Amniotic stem cell (primary cell): ENCODE measurements at places on chromosomes 5 and 9.

DNA sequence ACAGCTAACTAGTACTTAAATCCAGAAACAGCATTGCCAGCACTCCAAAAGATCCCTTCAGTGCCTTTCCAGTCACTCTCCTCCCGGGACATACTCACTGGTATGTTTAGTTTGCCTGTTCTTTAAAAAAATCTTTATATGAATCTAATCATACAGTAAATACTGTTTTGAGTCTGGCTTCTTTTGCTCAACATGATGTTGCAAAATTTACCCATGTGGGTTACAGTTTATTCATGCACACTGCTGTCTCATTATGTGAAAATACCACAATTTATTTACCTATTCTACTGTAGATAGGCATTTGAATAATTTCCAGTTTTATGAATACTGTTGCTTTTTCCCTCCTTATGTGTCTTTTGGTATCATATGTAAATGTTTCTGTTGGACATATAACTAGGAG, 13.5 kb downstream of the NDFIP1 start:
- no peak for DNase-seq

GRCh38 chr5:158933494-158934318, 166.0 kb downstream of the EBF1 start:
- DNase-seq: no peak

DNA sequence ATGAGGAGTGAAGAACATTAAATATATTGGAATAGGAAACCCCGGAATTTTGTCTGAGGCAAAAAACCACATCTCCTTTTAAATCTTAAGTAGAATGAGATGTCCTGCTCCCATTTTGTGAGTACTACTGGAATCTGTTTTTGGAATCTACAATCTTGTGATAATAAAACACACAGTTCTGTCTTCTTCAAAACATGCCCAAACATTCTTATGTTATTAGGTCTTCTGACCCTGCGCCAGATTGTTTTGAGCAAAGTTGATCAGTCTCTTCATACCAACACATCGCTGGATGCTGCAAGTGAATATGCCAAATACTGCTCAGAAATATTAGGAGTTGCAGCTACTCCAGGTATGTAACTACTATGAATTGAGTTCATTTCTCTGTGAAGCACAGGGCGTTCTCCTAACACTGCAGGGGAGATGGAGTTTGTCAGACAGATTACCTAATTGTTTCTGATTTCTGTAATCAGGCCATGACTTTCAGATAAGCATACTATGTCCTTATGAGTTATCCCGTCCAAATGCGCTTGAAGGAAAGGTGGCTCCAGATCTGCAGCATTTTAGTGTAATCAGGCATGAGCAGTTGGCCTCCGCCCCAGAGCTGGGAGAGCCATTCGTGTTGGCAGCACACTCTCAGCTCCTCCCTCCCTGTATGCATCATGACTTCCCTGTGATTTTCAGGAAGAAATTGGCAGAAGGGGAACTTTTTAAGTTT, 88.0 kb downstream of the NLN start:
- DNase-seq: no peak

- no peak for DNase-seq
Observed at GRCh38 chr5:130090569-130091270, 186.5 kb downstream of the CHSY3 start.

DNA sequence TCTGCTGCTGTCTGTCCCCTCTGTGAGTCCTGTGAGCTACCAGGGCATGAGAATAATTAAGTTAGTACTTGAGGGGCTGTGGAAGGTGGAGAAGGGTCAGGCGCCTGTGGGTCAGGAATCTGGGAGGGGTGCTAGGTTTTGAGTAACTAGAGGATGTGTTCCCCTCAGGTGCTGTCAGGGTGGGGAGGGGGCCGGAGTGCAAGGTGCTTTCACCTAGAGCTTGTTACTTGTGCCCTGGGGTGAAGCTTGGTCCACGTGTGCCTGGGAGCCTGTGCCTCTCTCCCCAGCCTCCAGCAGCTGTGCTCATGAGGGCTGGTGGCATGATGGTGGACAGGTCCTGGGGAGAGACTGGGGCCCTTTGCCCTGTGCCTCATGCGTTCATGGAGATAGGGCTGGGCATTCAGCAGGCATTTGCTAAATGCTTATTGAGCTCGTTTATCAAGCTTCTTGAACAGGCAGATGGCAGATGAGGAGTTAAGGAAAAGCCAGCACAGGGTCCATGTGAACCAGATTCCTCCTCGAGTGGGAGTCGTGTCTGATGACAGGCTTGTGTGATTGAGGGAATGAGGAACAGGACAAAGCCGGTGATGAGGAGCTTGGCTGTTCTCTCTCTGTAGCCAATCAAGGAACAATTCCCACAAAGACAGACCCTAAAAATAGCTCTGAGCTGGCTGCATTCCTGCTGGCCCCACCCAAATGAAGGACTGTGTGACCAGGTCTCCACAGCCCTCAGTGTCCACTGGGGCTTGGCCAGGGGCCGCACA, 40.9 kb downstream of the CACNA1B start:
- no peak for DNase-seq

DNA sequence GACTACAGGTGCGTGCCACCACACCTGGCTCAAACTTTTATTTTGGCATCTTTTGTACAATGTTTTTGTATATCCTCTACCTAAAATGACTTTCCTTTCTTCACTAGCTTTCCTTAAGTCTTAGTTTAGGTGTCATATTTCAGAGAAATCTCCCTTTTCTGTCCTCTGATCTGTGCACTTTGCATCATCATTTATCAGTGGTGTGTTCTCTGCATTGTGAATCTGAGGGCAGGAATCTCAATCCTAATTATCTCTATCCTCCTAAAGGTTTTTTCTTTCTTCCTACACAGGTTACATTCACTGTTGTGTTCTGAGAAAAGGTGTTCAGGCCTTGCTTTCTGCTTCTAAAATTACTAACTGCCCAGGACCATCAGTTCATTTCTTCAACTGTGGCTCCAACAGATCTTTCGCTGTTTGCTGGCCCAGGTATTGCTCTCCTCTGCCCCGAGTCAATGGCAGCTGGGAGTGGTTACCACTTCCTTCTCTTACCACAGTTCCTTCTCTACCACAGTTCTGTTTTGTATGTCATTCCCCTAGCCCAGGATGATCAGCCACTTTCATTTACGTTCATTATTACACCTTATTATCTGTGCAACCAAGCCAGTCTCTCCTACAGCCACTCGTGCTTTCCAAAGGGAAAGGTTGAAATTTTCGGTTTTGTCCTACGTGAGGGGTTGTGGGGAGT, 14.0 kb downstream of the TGFBR1 start:
- no peak for DNase-seq

DNA sequence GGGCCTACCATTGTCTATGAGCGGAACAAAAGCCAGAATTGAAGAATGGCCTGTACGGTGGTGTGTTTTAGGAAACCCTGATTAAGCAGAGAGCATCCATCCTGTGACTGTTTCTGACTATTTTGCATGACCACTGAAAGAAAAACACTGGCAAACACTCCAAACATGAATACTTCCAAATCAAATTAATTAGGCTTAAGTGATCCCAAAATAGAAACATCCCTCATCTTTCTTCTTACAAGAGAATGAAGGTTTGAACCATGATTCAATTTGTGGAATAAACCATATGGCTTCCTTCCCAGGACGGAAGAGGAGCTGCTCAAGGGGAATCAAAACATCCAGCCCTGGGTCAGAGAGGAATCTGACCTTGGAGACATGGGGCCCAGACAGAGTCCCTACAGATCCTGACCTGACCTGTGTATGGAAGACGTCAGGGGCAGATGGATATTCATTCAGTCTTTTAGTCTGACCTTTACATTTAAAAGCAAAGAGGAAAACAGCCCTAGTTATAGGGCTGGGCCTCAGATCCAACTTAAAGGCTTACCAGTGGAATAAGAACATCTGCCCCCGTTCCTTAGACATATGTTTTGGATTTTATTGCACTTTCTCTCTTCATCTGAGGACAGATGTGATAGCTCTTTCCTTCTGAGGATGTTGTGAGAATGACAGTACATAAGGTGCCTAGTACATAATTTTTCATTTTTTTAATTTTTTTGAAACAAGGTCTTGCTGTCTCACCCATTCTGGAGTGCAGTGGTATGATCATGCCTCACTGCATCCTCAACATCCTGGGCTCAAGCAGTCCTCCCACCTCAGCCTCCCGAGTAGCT, 17.6 kb upstream of the RECK start:
- DNase-seq: no peak

DNA sequence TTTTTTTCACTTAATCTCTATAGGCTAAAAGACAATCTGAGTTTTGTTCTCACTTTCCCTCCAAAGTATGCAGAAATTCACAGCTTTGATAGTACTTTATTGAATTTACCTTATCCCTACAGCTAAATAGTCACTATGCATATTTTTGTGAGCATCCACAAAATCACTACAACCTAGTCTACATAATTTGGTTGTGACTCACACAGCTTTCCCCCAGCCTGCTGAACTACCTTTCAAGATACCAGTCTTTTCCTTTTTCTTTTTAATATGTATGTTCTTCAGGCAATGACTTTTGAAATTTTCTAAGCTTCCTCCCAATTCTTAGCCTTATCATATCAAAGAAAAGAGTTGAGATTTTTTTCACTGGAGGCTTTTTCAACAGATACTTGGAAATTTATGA, 347.3 kb upstream of the CDH6 start:
- DNase-seq: no peak

- DNase-seq: no peak
Observed at GRCh38 chr5:99025298-99026045, 96.7 kb upstream of the CHD1 start.

DNA sequence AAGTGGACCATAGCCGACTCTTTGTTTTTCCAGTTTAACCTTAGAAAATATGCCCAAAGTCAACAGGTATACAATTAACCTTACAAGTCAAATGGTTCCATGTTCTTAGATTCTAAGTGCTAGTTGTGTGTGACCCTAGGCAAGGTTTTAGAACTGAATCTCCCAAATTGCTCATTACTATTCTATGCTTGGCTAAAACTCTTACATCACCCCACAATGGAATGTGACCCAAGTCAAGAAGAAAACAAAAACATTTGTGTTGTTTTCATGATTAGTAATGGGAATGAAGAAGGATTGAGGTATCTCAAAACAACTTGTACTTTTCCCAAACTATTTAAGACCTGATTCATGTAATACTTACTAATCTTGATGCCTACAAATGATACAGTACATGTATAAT, 159.2 kb downstream of the ARRDC3 start:
- no peak for DNase-seq

- no peak for DNase-seq
Observed at GRCh38 chr5:150468206-150468605, 18.7 kb upstream of the RPS14 start.

DNA sequence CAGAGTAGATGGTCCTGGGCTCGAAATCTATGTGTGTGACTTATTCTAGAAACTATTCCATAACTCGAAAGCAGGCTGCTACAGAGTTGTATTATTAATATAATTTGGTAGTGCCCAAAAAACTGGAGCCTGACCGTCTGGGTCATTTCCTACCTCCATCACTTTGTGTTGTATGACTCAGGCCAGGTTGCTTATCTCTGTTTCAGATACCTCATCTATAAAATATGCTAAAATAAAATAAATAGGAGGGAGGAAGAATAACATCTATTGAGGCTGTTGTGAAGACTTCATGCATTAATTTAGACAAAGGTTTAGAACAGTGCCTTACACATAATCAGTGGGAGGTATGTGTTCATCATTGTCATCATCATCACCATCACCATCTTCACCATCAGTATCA, 57.7 kb downstream of the PDE4D start:
- DNase-seq: no peak

DNA sequence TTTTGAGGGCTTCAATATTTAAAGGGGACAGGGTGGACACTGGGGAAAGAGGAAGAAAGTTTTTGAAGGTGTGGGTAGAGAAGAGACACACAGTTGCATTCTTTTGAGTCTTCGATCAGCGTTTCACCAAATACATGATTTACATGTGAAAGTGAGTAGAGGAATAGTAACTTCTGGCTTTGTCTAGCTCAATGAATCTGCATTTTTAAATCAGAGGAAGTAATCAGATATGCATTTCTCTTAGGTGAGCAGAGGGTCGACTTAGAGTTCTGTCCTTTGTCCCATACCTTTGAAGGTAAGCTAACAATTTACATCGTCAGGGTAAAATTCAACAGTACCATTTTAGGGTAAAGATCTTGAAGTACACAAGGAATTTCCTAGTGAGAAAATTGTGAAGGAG, 406.4 kb upstream of the ZNF462 start:
- DNase-seq: no peak

DNA sequence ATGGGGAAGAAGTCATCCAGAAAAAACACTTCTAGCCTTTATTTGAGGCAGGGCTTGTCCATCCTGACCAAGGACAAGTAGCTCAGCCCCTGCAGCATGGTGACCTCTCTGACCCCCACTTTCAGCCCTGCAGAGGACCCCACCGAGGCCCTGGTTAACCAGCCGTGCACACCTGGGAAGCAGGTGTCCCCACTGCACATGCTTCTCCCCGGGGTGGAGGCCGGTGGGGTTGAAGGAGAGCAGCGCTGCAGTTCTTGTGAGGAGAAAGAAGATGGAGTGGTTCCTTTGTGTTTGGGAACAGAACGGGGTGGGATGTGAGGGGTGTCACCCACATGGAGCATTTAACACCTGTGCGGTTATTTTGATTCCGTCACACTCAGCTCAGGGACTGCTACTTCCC, 21.1 kb upstream of the ZBTB34 start:
- DNase-seq: no peak

DNA sequence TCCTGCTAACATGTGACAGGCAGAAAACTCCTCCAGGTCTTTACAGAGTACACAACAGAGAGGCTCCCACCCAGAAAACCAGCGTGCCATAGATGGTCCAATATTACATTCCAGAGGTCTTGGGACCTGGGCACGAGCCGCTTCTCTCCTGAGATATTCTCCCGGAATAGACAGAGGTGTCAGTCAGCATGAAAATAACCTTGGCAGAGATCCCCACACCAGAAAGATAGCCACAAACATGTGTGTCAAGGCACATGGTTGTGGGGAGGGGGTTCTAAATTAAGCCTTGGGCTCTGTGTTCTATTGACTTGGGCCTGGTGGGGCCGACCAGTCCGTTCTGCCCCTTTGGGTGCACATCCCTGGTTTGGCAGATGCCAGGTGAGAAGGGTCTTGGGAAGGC, 78.4 kb downstream of the BOD1 start:
- no peak for DNase-seq

GRCh38 chr5:149210968-149211490, 60.6 kb upstream of the AFAP1L1 start:
- DNase-seq: no peak

DNA sequence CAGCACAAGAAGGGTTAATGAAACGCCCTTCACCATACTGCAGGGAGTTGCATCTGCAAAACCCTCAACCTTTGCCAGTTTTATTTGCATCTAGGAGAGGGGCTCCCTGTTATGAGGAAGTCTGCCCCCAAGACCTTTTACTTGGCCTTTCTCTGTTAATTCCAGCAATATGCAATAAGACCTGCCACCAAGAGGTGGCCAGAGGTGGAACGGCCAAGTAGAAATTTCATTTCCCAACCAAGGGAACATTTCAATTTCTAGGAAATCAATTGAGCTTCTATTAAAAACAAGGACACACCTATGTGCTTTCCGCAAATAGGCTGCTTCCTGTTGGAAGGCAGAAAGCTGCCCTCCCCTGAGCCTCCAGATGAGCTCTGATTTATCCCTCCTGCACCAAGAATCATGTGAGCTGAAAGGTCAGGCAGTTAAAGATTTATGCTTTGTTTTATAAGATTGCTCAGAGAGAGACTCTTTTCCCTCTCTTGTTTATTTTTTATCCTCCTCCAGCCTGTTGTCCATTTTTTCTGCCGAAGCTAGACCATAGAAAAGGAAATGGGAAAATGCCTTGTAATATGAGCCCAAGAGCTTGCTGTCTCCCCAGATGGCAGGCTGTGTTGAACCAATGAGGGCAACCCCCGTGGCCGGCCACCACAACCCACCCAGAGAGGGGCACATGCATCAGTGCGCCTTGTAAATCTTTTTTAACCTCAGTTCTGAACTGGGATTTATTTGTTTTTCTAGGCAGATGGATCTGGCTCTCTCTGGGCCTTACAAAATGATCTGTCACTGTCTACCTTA, 572.8 kb downstream of the TLE1 start:
- no peak for DNase-seq
